ENCODE measurements at places on chromosomes 5 and 9.
A peak's percentile ranks its signal among the peaks of the same experiment; 100 is the strongest.

GRCh38 chr9:93786204-93786603, 169.0 kb downstream of the BARX1 start:
- DNase-seq = no peak

GRCh38 chr5:54837093-54837492, 148.3 kb downstream of the ESM1 start:
- DNase-seq = no peak

GRCh38 chr9:114950761-114951160, 20.4 kb upstream of the TNFSF8 start:
- no peak for DNase-seq

- no peak for DNase-seq
Measured at GRCh38 chr5:141934099-141934844, 10.6 kb downstream of the DELE1 start.

DNA sequence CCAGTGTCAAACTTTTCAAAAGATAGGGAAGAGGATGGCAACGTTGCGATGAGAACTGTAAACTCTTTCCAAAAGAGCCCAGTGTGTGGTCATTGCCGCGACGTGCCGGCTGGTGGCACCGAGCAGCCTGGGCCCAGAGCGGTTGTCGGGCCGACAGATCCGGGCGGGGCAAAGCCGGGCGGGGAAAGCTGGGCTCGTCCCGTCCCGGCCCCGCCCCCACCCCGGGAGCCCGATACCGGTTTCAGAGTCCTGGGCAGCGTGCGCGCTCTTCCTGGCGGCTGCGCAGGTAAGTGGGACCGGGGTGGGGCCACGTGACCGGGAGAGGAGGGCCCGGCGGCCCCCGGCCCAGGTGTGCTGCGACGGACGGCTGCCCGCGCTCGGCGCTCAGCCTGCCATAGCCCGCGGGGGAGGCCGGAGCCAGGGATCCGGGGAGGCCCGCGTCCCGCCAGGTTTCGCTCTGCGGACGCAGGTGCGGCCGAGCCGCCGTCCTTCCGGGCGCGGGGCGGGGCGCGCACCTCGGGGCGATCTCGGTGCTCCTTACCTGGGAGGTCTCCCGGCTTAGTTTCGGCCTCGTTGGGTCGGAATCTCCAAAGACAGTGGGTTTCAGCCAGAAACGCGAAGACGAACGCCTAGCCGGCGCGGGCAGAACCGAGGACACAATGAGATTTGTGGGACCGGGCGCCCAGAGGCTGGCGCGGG, at the start of gene MARVELD2:
TSS of gene MARVELD2 (plus strand) at position 232 of the 699 bp plus-strand sequence. CDS start 4,270 bp downstream, outside the sequence.
- DNase-seq = peak; percentile 49

DNA sequence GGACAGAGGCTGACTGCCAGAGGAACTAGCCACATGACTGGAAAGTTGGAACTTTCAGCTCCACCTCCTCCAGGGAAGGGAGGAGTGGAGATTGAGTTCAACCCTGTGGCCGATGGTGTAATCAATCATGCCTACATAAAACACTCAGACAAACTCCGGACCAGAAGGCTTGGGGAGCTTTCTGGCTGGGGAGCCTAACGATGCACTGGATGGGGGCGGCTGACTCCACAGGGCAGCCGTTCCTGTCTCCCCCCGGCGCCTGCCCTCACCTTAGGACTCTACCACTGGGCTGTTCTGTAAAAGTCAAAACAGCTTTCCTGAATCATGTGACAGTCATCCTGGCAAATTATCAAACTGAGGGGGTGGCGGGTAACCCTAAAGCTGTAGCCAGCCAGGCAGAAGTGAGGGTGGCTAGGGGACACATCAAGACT, 58.0 kb downstream of the GOLM1 start:
- no peak for DNase-seq

- DNase-seq = peak; percentile 66
Measured at GRCh38 chr9:114738581-114739316, 56.8 kb upstream of the TEX48 start.

GRCh38 chr5:109329333-109330237, 80.2 kb downstream of the PJA2 start:
- no peak for DNase-seq
